ENCODE measurements at places on chromosomes 12 and 14.

- DNase-seq: no peak
Observed at GRCh38 chr14:58444627-58445026, 17.1 kb downstream of the KIAA0586 start.

DNA sequence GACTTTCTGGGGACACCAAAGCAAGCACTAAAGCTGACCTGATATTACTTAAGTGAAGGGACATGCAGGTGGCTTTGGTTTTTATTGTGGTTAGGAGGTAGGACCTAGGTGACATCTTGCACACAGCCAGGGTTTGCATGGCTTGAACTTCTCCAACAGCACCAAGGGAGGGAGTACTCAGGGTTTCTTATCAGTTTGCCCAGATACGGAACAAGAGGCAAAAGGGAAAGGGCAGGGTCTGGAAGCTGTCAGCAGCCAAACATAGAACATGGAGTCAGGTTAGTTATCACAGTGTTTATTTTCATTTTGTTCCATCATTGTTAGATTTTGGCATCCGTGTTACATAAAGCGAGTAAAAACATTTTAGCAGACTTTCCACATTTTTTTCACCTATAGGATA, 186.3 kb upstream of the CLEC14A start:
- no peak for DNase-seq

GRCh38 chr12:117792471-117792870, 176.3 kb downstream of the KSR2 start:
- no peak for DNase-seq

DNA sequence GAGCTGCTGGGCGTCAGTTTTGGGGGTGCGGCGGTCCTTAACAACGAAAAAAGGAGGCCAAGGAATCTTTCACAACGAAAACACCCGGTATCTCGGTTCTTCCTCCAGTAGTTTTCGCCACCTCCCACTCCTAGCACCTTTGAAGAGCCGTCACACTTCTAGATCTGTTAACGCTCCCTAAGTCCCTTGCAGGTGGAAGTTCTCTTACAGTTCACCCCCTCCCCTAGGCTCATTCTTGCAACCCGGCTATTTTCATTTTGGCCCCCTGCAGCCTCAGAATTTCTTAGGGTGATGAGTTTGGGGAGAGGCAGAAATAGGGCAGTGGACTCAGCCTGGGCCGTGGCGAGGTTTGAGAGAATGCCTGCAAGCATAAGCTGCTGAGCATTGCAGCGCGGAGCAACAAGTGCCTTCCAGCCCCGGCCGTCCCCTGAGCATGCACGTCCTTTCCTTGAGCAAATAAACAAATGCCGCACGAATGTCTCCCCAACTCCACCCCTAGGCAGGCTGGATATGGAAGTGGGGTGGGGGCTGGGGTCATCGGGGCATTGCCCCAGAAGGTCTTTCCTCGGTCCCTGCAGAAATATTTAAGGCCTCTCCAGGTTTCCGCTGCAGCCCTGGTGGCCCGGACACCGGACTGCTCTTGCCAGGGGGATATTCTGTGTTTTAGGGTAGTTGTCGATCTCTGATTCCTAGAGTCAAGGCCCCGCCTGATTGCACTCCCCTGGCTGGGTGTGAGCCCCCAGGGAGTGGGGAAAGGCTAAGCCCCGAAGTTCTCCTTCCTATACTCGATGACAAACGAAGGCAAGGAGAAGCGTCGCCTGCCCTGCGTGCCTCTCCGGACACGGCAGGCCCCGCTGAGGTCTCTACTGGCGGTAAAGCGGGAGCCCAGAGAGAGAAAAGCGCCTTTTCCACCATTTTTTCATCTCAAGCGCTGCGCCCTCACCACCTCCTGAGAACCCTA, 1.6 kb downstream of the RFX4 start:
- DNase-seq: no peak

GRCh38 chr12:124030008-124030407, 57.0 kb downstream of the ZNF664 start:
- DNase-seq: no peak

DNA sequence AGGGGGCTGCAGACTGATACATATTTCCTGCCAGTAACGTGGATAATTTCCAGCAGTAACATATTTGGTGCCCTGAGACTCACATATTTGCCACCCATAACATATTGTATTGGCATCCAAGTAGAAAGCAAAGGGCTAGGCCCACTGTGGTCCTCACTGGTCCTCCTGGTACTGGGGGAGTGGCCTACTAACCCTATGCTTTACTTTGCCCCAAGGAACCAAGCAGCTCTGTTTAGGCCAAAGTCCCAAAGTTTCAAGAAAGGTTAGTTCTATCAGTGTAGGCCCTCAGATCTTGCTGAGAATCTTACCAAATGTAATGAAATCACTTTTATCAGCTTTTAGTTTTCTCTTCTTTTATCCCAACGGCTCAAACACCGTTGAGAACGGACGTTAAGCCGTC, 35.4 kb upstream of the NAP1L1 start:
- DNase-seq: no peak

GRCh38 chr14:69260861-69261564, 1.1 kb downstream of the GALNT16 start:
- no peak for DNase-seq

DNA sequence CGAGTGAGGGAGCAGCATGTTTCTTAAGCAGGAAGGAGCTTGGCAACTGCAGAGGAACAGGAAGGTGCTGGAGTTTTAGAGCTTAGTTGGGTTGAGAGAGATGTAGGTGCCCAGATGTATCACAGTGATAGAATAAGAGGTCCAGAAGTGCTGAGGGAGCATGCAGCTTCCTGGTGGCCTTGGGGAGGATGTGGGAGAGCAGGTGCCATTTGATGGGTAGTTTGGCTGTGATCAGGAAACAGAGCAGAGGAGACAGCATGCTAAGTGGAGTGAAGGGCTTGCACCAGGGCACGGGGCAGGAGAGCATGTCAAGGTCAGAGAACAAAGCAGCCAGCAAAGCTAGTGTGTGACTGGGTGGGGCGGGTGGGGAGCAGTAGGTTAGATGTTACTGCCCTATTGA, 74.8 kb downstream of the PAPOLA start:
- DNase-seq: no peak

DNA sequence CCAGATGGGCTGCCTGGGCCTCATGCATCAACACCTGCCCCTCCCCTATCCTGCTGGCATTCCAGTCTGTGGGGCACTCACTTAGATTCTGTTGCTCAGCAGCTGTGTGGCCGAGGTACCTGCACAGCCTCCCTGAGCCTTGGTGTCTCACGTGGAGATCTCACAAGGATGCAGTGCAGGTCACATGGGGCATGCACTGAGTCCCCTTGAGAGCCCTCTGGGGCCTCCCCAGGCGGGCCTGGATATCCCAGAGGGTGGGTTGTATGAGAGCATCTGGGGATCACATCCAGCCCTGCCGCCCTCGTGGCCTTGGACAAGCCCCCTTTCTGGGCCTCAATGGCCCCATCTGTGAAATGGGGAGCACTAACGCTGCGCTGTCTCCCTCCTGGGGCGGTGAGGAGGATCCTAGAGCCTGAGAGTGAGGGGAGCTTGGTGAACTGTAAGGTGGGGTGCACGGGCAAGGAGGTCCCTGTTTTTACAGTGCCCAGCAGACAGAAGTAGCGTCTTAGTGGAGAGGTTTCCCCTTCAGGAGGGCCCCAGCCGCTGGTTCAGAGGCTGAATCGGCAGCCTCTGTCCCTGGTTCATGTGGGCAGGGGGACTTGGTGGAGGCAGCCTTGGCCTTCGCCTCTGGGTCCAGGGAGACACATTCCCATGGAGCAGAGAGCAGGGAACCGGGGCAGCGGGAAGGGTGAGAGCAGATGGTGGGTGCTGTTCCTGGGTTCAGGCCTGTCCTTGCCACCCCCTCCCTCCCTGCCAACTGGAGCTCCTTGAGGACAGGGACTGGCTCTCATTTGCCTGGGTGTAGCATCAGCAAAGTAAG, 791 bp upstream of the SLC25A47 start:
- no peak for DNase-seq

DNA sequence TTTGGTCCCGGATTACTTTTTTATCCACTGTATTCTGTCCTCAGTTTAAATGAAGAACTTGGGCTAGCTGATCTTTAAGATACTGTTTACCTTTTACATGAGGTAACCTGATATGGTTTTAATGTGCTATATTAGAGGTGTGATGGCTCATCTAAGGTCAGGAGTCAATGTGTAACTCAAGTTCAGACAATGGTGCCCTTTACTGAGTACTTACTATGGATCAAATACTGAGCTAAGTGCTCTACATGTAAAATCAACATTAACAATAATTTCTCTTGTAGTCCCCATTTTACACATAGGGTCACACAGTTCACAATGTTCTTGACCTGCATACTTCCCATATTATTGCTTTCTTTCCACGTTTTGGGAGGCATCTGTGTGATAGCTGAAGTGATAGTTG, 79.2 kb downstream of the CEP83 start:
- DNase-seq: no peak

GRCh38 chr12:105278043-105278697, 42.2 kb upstream of the APPL2 start:
- no peak for DNase-seq

DNA sequence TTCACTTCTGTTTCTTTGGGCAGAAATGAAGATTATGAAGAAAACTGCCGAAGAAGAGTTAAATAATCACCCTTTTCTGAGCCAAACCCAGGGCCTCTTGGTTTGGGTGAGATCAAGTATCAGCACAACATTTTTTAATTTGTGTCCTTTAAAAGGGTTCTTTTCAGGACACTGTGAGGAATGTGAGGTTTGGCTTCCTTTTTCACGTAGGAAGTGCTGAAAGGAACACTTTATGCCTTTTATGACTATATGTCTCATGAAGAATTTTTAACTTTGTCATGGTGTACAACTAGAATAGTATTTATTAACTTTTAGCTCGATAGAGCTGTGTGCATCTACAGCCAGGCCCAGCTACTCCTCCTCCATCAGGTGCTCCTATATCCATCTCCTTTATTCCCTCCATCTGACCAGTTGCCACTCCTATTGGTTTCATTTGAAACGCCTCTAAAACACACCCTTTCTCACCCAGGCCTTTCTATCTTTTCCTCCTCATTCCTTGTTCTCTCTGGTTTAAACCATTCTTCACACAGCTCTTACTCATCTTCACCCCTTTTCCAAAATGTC, 103.6 kb upstream of the LRIG3 start:
- DNase-seq: no peak

GRCh38 chr14:29348504-29348903, 579.1 kb downstream of the PRKD1 start:
- no peak for DNase-seq

Measured in NCI-H1417 treated with DMSO at 0.1 percent for 48 hours (cell line).